ENCODE measurements at places on chromosomes 5 and 9.

GRCh38 chr9:126661122-126661520 is 47.4 kb downstream of the LMX1B start:
- no peak for DNase-seq

- peak; percentile 74 for DNase-seq
These were observed 80.5 kb downstream of the STK10 start for GRCh38 chr5:172107571-172107970.

- peak; percentile 99 for DNase-seq
These were observed at the start of gene ISL1 for GRCh38 chr5:51383131-51384121. Gene ISL1 (plus strand): TSS chr5:51383448. CDS start chr5:51383672, 224 bp downstream.

DNA sequence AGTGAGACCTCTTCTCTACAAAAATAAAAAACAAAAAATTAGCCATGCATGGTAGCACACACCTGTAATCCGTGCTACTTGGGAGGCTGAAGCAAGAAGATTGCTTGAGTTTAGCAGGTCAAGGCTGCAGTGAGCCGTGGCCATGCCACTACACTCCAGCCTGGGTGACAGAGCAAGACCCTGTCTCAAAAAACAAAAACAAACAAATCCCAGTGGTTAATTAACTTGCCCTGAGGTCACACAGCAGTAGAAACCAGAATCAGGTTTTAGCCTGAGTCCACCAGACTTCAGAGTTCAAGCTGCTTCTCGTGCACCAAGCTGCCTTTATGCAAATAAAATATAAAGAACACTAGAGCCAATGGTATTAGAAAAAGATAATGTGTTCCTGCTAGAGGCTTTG is 169.7 kb downstream of the GOLPH3 start:
- DNase-seq = no peak

- no peak for DNase-seq
These were observed 39.0 kb downstream of the TMEM232 start for GRCh38 chr5:110687485-110687884.

GRCh38 chr5:121762426-121762825 is 89.3 kb upstream of the FTMT start:
- DNase-seq = no peak

GRCh38 chr9:136363949-136364748 is 605 bp upstream of the DNLZ start:
- no peak for DNase-seq

DNA sequence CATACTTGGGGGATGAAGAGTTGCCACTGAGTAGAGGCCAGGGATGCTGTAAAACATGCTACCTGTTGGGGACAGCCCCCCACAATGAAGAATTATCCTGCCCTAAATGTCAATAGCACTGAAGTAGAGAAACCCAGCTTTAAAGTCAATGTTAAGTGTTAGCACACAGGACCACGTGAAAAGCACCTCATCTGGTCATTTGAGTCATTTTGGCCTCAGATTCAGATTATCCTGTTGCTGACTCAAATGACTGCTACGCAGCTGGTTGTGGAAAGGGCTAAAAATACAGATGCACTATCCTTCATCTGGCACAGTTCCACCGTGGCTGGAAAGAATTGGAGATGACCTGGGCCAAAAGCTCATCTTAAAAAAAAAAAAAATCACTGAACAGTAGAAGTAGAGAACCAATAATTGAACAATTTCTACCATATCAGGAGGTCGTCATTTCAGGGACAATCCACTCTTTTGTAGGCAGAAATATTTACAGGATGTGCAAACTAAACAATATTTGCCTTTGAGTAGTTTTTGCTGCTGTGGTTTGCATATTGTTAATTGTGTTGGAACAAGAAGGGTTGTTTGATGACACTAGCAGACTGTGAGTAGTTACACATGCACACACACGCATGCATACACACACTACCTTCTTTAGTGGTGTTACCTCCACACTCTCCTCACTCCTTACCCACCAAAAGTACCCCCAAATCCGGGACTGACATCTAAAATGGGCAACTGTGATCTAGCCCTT is 195.3 kb upstream of the KLF9 start:
- peak; percentile 97 for DNase-seq
